ENCODE measurements at places on chromosomes 7 and 10.

DNA sequence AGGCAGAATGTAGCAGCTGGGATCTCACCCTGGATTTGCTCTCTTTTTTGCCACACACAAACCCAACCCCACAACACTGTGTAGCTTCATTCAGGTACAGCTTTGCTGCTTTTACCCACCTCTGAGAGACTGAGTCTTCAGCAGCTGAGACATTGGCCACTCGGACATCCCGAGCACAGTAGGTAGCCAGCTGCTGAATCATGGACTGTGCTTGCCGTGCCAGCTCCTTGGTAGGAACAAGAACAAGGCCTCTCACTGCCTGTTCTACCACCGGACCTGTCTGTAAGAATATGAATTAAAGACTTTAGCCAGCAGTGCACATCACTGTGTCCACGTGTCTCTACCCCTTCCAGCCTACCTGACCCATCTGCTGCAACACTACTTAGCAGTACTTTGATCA, 937 bp downstream of the DDX56 start:
- no peak for DNase-seq

DNA sequence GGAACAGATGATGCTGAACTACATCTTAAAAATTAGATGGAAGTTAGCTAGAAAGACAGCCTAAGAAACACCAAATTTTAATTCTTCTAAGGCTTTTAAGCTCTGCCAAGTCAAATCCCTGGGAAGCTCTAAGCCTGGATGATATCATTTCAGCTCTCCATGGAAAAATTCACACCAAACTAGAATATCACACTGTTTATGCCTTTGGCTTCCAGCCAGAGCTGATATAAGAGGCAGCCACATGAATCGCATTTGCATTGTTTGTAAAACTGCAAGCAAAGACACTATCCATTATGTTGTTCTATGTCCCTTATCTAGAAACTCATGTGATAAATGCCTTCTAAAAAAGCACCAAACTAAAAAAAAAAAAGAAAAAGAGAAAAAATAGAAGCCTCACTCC, 430.4 kb downstream of the GRID1 start:
- no peak for DNase-seq

GRCh38 chr7:42159130-42159529, 77.9 kb downstream of the GLI3 start:
- DNase-seq = no peak

DNA sequence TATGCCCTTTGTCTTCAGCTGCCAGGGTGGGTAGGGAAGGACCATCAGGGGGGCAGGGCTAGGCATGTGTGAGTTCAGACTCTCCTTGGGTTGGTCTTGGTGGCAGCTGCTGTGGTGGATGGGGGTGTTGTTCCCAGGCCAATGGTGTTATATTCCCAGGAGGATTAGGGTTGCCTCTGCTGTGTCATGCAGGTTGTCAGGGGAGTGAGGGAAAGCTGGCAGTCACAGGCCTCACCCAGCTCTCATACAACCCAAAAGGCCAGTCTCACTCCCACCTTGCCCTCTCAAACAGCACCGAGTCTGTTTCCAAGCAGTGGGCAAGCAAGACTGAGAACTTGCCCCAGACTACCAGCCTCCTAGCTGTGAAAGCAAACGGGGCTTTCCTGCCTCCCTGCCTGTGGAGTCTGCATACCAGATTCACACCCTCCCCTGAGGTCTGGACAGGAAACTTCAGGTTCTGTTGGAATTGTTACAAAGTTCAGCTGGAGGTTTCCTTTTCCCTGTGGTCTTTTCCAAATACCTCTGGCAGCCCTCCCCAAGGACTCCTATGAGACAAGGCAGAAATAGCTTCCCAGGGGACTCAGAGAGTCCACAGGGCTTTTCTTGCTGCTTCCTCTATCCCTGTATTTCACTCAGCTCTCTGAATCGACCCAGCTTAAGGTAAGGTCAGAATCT, 1.4 kb downstream of the HYAL4 start:
- no peak for DNase-seq

GRCh38 chr10:4034907-4035598, 250.0 kb upstream of the KLF6 start:
- DNase-seq = peak; percentile 11

GRCh38 chr7:42574685-42575084, 337.2 kb downstream of the C7orf25 start:
- DNase-seq = no peak

- DNase-seq = no peak
Measured at GRCh38 chr10:108003061-108003460, 838.6 kb upstream of the SORCS1 start.

GRCh38 chr7:78179211-78179610, 380.6 kb downstream of the PHTF2 start:
- DNase-seq = no peak

DNA sequence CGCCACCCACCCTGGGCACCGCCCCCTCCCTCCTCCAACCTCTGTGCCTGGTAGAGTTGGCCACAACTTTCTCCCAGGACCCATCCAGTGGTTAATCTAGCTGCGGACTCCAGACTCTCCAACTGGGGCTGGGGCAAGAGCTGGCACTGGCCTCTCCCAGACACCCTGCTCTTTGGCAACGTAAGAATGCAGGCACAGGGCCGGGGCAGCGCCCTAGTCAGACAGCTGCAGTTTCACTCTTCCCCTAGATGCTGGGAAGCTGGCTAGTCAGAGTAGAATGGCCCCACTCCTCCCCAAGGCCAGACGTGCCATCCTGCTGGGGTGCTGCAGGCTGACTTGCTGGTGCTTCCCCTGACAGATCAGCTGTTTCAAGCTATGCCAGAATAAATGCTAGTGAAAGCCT, 22.1 kb downstream of the HSPA12A start:
- no peak for DNase-seq

DNA sequence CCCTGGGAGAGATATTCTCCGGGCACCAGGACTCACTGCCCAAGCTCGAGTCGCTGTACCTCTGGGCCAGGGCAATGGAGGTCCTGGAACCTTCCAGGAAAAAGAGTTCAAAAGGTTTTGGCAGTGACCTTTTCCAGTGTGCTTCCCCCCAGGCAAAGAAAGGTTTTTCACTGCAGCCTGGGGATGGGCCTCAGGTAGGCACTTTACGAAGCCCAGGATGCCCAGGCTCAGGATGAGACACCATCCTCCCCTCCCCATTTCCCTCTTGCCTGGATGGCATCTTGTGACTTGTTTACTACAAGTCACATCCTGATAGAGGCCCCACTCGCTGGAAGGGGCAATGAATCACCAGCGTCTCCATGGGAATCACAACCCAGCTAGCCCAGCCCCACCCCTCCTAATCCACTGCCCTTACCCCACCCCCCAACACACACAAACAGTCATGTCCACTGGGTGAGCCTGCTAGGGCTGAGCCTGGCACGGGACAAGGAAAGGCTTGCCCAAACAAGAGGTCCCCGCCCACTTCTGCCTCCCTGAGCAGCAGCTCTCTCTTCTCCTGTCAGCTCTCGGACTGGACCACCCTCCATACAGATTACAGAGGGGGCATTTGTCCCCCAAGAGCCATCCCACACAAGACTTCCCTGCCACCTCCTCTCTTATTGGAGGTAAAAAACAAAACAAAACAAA, 93.8 kb upstream of the SMNDC1 start:
- no peak for DNase-seq

DNA sequence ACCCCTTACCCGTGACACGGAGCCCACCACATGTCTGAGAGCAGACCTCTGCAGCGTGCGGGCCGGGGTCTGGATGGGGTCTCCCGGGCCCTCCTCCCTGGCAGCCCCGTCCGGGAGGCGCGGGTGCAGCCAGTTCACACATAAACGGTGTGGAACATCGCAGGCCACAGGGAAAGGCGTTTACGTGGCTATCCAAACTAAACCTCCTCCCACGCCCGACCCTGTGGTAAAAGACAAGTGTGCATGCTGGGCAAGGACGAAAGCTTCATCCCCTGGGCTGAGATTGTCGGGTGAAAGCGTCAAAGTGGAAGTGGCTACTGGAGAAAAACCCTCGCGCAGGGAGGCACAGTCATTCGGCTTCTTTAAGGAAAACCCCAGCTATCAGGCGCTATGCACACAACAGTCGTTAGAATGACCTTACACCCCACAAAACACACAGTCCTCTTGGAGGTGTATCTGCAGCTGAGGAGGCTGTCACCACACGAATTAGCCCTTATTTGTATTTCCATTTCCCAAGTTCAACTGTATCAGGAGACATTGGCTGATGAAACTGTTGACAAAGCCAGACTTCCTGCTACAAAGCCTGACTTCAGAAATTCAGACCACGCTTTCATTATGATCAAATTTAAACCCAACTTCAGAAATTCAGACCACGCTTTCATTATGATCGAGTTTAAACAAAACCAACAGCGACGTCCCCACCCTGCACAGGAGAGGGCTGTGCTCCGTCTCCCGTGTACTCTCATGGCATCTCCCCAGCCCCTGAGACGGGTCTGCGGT, 15.3 kb downstream of the GPER1 start:
- no peak for DNase-seq

DNA sequence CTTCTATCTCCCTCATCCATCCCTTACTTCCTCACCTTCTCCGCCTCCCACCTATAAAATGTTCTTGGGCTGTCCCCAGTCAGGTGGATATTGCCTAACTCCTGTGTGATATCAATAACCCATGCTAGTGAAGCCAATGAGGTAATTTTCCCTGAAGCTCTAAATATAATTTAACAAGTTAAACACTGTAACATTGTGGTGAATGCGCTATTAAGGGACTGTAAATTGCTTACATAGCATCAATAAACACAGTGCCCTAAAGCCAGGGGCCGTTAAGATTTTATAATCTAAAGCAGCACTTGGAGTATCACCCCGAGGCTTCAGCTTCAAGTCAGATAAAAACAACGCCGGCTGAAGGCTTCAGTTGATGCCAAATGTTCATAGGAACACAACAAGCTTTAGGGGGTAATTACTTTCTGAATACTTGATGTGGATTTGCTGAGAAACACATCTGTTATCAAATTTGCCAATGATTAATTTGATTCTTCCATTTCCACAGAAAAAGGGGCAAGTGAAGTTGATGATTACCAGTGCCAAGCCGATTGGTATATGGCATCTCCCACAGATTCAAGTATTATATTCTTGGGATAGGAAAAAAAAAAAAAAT, 138.4 kb downstream of the CREB5 start:
- DNase-seq = no peak

DNA sequence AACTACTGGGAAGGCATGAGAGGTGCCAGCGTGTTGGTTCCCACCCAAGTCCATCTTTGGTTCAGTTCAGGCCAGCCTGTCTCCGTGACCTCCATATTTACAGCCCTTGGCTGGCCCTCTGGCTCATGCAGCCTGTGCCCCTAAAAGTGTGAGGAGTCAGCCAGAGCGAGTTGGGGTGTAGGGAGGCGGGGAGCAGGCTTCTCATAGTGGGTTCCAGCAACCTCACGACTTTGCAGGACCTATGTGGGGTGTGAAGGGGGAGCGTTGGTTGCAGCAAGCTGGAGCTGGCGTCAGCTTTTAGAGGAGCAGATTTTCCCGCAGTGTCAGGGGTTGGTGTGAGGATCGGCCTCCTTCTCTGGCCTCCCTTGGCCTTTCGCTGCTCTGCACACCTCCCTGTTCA, 9.8 kb downstream of the TSPAN14 start:
- no peak for DNase-seq

GRCh38 chr7:112985377-112985987, 101.1 kb downstream of the GPR85 start:
- DNase-seq = no peak

DNA sequence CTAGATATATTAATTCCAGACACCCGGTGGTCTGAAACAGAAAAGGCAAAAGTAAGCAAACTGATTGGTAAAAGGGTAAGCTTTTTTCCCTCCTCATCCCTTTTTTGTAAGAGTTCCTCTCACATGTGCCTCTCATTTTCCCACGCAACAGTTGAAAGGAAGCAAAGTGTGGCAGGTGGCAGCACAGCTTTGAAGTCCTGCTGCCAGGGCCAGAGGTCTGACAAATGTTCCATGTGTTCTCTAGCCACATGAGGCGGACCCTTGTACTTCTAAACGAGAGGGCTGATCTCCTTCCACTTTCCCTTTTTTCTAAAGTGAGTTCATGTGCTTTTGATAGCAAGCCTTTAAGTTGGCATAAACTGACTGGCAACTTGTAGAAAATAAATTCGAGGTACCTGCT, 217.5 kb downstream of the POLR1F start:
- DNase-seq = no peak

GRCh38 chr10:27513451-27514191, 9.5 kb downstream of the RAB18 start:
- no peak for DNase-seq

DNA sequence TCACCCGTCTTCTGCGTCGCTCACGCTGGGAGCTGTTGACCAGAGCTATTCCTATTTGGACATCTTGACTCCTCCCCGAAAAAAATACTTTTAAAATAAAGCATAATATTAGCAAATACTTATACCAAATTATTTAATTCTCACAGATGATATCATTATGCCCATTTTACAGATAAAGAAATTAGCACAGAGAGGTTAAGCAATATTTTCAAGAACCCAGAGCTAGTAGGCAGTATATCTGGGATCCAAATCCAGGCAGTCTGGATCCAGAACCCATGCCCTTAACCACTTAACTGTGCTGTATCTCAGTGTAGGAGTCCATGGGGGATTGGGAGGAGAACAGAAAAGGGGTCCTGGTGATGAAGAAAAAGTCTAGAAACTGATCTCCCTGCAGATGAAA, 6.1 kb downstream of the IQUB start:
- DNase-seq = no peak

DNA sequence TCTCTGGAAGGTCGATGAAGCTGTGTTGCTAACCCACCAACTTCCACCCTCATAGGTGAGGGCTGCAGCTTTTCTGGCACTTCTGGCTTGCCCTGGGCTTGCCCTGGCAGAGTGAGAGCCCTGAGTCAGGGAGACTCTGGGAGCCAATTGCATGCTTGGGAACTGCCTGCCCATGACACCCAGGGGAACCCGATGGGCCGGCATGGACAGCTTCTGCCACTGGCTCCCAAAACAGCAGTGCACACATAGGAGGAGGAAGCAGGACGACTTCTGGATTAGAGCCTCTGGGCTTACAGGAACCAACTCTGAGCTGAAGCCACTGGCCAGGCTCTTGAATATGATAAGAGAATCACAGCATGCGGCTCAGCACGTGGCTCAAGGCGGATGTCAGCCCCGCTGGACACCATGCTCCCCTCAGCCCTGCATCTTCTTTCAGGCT, 135.2 kb upstream of the UNC5B start:
- no peak for DNase-seq

Data from activated CD4-positive, alpha-beta T cell treated with anti-CD3 and anti-CD28 coated beads for 4 hours (primary cell).